MCF 10A (cell line): ENCODE measurements at places on chromosomes 5 and 9.
A peak's percentile ranks its signal among the peaks of the same experiment; 100 is the strongest.

GRCh38 chr9:81397481-81398381 is 291.6 kb downstream of the TLE1 start:
- no peak for DNase-seq

DNA sequence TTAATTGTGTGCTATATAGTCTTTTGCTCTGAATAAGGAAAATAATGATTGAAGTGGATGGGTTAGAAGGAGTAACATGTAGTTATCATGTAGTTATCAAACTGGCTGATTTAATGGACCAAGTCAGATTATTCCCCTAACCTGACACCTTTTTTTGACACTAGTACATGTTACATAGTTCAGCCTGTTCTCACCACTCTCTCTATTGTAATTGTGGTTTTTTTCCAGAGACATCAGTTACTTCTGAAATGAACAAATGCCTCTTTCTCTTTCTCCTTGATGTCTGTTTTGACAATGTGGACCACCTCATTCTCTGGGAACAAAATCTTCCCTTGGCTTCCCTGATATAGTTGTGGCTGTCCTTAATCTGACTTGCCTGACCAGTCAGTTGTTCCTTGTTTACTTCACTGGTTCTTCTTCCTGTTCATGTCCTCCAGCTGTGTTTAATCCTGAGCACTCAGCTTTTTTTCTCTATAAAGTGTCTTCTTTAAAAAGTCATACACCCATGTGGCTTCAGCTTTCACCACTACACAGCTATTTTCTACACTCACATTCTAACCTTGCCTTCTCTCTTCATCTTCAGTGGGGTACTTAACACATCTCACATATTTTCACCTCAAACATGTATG is 243.4 kb downstream of the ARRDC3 start:
- DNase-seq, result no peak

GRCh38 chr9:122336866-122337555 is 33.8 kb upstream of the PTGS1 start:
- DNase-seq, result no peak

DNA sequence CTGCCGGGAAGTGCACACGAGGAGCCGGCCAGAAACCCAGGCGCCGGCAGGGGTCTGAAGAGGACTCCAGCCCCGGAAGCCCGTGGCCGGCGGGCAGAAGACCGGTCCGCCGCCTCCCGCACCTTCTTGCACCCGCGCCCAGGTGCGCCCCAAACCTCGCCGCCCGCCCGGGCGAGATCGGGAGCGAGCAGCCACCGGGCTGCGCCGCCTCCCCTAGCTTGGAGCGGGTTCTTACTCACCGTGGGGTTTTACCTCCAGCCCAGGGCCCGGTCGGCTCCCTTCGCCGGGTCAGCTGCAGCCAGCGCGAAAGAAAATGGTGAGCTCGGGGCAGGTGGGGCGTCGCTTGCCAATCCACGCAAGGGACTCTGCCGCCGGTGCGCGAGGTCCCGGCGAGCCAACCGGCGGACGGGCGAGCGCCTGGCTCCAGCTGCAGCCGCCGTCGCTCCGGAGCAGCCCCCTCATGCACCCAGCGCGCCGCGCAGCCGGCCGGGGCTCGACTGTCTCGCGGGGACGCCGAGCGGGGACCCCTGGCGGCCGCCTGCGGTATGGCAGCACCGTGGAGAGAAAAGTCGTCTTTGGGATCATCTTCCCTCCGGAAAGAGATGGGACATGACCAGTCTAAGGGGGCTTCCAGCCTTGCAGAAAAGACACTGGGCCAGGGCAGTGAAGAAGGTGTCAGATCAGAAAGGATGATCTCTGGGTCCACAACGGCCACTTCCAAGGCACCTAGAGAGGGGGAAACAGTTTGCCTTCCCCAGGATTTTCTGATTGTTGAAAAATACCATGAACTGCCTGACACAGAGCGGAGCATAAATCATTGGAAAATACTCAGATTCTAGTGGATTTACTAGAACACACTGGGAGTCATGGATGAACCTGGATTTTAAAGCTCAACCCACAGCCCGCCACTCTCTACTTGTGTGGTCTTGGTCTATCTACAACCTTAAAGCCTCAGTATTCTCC is at the start of gene MOB3B:
MOB3B (minus strand) TSS at position 499 of the 963 bp plus-strand sequence. CDS start 74,264 bp downstream, outside the sequence.
- DNase-seq, result peak; percentile 71

DNA sequence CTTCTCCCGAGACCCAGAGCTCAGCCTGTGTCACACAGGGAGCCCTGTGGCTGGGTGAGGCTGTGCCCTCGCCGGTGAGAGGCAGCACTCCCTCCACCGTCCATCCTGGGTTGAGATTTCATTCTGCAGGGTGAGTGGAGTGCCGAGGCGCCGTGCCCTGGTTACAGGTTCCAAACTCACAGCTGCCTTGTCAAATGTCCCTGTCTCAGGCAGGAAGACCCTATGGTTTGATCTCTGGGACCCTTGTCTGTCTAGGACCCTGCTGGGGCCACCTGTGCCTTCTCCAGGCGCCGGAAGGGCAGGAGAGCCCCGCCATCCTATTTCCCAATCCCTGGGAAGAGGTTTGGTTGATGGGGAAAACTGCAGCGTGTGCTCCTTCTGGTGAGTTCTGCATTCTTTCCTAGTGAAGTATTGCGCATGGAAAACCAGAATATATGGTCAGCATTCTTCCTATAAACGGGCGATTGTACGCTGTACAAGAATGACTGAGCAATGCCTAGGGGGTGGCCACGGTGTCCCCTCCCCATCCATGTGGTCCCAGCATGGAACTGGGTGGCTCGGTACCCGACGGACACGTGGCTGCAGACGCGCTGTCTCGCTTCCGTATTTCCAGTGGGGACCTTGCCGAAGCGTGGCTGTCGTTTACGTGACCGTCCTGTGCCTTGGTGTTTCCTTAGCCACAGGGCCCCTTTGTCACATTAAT is 95.9 kb upstream of the COL5A1 start:
- DNase-seq, result no peak

GRCh38 chr9:70477146-70477745 is 62.8 kb upstream of the KLF9 start:
- peak; percentile 66 for DNase-seq

DNA sequence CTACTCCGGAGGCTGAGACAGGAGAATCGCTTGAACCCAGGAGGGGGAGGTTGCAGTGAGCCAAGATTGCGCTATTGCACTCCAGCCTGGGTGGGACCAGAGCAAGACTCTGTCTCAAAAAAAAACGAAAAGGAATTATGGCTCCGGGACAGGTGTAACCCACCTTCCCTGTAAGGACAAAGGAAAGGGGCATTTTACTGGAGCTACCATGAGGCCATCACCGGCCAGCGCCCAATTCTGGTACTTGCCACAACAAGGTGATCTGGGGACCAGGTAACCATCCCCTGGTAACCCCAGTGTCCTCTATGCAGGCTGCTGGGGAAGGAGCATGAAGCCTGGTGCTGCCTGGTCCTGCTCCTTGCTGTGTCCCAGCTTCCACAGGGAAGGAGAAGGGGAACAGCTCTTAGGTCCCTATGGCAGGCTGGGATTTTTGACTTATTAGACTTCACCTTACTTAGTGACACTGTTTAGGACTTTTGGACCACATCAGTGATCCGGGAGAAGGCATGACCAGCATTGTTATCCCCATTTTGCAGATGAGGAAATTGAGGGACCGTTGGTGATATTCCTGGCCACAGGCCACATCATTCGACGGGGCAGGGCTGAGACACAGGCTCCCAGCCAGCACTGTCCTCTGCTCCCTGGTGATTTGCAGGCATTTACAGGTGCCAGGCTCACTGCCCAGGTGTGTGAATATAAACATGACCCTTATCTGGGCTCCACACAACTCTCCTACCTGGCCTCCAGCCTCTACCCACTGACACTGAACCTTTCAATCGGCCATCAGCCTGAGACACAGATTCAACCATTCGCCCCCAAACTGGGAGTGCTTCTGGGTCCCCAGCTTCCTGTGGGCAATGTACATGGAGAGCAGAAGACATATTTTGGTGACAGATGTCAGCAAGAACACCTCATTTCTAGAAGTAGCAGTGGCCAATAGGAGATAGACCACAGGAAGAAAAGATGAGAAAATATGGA is 26.5 kb upstream of the ABO start:
- no peak for DNase-seq

- peak; percentile 65 for DNase-seq
Observed at GRCh38 chr5:56816546-56817081, 1.3 kb downstream of the MAP3K1 start.

GRCh38 chr9:87810679-87811178 is 71.9 kb upstream of the SPATA31E1 start:
- DNase-seq, result no peak

GRCh38 chr5:31707329-31707728 is 68.4 kb downstream of the PDZD2 start:
- DNase-seq, result no peak

DNA sequence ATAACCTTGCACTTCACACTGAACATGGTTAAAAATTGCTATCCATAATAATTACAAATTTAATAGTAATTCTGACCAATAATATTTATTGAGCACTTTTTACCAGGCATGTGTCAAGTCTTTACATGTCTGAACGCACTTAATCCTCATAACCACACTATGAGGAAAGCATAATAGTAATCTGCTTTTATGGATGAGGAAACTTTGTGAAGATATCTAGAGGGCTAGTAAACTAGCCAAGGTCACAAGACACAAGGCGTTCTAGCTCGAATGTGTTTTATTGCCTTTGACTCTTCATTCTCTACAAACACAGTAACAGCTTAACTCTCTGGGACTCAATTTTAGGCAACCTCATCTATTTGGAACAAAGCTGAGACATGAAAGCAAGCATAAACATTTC is 205.1 kb downstream of the ARHGEF28 start:
- DNase-seq, result no peak

GRCh38 chr9:33022755-33023154 is 2.3 kb upstream of the DNAJA1 start:
- DNase-seq, result no peak

DNA sequence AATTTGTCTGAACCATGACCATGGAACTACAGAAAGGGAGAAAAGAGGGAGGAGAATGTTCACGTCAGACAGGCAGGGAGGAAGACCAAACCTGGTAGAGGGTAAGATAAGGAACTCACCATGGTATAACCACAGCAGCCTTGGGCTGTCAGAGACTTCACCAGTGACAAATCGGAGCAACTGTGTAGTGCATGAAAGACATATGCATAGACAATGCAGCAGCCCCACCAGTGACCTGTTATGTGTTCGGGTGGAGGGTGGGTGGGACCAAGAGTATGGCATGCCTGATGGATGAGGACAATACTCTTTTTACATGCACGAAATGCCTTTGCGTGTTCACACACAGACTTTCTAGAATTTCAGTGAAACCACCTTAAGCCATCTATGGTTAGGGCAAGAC is 221.8 kb upstream of the RASEF start:
- DNase-seq, result no peak

- no peak for DNase-seq
Observed at GRCh38 chr5:60636001-60636400, 64.0 kb downstream of the DEPDC1B start.

- DNase-seq, result peak; percentile 34
Observed at GRCh38 chr9:75504721-75505120, 385.8 kb upstream of the PCSK5 start.
